ENCODE measurements at places on chromosomes 11 and 22.

DNA sequence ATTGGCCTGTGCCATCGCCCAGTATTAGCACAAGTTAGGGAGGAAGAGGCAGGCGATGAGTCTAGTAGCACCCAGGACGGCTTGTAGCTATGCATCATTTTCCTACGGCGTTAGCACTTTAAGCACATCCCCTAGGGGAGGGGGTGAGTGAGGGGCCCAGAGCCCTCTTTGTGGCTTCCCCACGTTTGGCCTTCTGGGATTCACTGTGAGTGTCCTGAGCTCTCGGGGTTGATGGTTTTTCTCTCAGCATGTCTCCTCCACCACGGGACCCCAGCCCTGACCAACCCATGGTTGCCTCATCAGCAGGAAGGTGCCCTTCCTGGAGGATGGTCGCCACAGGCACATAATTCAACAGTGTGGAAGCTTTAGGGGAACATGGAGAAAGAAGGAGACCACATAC, 4.3 kb downstream of the TMEM25 start:
- no peak for DNase-seq

DNA sequence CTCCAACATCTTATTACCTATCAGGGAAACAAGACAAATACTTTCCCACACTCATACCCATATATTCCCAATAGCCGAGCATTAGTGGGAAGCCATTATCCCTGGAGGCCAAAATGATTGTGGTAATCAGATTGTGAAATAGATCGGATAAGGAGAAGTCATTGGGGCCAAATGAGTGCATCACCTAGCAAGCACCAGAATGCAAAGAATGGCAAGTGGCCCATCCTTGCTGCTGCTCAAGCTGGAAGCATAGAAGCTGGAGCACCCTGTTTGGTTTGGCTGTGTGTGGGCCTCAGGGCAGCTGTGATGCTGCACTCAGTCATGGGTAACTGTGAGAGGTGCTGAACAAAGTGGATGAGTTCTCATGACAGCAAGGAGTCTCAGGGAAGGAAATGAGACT, 18.7 kb upstream of the DBX1 start:
- DNase-seq: no peak

GRCh38 chr11:61292356-61292755, 2.8 kb downstream of the VWCE start:
- DNase-seq: no peak

GRCh38 chr11:132334769-132335280, 964.4 kb downstream of the NTM start:
- DNase-seq: no peak

DNA sequence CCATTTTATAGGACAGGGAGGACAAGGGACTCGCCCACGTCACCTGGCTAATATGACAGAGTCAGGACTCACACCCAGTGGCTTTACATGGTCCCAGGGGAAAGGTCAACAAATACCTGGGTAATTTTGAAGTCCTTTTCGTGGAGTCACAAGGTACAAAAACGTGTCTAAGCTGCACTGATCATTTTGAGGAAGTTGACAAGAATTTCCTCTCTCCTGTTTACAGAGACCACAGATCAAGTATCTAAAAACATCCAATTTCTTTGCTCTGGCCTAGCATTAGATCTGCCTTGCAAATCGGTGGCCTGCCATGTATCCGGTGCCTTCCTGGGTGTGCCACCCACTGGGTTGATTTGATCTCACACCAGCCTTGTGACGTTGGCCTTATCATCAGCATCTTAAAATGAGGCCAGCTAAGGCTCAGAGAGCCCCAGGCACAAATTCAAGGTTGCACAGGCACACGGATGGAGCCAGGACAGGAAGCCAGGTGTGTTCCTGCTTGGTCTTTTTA, 17.6 kb downstream of the GDPD5 start:
- DNase-seq: peak; percentile 95

GRCh38 chr11:3021125-3021524, 29.0 kb upstream of the NAP1L4 start:
- DNase-seq: peak; percentile 62

DNA sequence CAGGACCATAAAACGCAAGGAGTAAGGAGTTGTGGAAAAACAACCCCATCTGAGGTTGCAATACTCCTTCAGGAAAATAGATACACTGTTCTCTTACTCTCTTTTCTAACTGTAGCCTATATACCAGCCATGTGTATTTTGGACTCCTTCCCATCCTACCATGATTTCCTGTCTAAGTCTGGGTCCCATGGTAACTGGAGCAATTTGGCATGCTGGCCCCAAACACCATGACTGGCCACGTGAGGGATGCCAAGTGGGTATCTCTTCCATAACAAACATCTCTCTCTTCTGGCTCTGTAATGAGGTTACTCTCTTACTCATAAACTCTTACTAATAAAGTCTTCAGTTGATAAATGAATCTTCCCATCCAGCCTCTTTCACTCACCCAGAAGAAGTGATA, 26.5 kb downstream of the ABTB2 start:
- DNase-seq: no peak

GRCh38 chr11:45154276-45154675, 7.8 kb downstream of the PRDM11 start:
- DNase-seq: no peak

- DNase-seq: no peak
Measured at GRCh38 chr11:77137421-77137820, 9.4 kb downstream of the MYO7A start.

DNA sequence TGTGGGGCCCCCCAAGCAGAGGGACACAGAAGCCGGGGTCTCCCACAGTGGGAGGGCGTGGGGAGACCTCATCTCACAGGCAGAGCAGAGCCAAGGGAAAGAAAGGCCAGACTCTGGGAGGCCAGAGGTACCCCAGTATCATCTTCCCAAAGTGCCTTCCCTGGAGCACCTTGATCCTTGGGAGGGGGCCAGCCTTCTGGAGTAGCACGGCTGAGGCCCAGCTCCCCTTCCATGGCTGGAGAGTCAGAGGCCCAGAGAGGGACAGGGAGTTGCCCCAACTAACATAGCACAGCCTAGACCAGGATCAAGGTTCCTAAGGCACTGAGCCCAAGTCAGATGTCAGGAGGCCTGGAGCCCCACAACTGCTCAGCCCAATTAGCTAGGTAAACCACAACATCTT, 50.6 kb downstream of the ELFN2 start:
- DNase-seq: no peak

GRCh38 chr11:74024261-74025029, 15.6 kb upstream of the UCP3 start:
- DNase-seq: no peak

DNA sequence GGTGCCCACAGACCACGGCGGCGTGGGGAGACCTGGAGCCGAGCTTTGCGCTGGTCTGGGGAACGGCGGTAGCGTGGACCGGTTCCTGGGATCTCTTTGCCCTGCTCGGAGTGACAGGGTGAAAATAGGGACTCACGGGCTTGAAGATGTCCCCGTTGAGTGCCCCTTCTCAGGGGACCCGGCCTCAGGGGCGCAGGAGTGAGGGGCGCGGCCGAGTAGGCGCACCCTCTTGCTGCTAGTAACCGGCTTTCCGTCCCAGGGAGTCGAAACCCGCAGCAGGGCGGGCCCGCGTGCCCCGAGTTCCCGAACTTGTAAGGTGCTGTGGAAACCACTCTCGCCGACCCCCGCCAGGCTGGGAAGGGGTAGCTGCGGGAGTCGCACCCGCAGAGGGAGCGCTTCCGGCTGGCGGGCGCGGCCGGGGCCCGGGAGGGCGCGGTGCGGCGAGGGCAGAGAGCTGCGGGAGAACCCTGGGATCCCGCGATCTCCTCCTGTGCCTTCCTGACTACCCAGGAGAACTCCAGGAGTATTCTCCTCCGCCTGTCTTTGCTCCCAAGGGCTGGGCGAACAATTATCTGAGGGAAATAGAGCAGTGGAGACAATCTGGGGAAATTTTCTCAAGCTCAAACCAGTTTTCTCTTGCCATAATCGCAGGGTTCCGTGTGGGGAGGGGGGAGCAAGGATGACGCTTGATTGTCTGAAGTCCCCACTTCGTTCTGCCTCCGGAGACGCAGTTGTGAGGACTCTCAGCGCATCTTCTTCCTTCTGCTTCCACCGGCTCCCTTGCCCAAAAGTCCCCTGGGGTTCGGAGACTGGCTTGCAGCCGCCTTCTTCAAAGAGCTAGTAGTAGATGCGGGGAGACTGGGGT, 666 bp downstream of the NELL1 start:
- no peak for DNase-seq

GRCh38 chr22:39110631-39111561, 13.9 kb downstream of the APOBEC3H start:
- no peak for DNase-seq

DNA sequence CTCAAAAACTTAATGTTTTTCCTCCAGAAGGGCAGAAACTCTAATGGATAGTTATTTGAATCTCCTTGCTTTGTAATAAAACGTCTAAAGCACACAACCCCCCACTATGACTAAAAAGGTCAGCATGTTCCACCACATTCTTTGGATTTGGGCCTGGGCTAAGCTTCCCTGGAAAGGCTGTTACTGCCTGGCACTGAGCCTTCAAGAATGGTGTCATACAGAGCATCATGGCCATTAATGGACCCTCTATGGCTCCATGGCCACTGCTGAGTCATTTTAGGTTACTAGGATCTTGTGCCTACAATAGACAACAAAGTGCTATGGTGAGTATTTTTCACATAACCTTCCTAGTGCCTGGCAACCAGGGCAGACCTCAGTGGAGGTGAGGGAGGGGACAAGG, 242.6 kb upstream of the FAT3 start:
- DNase-seq: no peak

- DNase-seq: no peak
Measured at GRCh38 chr11:104219096-104219495, 55.1 kb upstream of the PDGFD start.

DNA sequence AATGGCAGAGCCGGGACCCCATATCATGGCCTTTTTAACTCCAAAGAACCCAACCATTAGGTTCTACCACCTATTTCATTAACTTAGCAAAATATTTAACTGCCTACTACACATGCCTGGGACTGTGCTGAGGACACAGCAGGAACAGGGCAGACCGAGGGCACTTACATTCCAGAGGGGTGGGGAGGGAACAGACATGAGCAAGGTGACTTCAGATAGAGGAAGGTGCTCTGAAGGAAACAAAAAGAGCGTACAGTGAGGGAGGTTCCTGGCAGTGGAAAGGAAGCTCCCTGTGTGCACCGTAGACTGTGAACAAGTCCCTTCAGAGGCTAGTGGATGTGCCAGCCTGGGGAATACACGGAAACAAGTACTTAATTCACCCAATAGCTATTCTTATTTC, 82.8 kb downstream of the NAT10 start:
- DNase-seq: no peak

- DNase-seq: peak; percentile 24
Measured at GRCh38 chr11:60378354-60378753, at the start of gene MS4A7. Gene MS4A7, plus strand, starts transcription at chr11:60378532. Its CDS starts 4,610 bp downstream, at chr11:60383142.

- DNase-seq: no peak
Measured at GRCh38 chr11:123264431-123264780, 69.4 kb upstream of the CLMP start.

DNA sequence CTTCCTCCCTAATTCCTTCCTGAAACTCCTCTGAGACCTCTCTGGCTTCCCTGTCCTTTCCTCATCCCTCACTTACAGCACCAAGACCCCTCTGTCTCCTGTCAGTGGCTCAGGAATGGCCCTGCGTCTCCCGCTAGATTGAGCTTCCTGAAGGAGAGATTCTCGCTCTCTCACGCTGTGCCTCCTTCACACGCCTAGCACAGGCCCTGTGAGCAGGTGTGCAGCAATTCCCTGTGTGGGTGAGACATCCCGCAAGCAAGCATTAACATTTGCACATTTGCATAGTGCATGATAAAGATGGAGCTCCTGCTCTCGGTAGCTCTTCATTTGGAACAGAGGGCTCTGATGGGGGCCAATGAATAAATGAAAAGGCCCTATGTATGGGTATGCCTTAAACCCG, 159.8 kb downstream of the ADAMTS15 start:
- DNase-seq: no peak

DNA sequence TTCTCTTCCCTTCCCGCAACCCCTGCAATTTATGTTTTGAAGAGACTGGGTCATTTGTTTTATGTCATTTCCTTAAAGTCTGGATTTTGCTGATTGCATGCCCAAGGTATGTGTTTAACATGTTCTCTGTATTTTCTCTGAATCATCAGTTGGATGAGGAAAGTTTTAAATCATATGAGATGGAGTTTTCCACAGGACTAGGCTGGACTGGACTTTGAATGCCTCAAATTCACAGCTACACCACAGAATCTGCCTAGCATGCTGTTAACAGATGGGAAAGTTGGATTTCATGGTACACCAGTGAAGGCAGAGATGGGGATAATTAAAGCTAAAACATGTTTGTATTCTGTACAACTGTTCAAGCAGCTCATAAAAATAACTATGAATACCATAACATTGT, 62.6 kb downstream of the CWC15 start:
- DNase-seq: no peak

DNA sequence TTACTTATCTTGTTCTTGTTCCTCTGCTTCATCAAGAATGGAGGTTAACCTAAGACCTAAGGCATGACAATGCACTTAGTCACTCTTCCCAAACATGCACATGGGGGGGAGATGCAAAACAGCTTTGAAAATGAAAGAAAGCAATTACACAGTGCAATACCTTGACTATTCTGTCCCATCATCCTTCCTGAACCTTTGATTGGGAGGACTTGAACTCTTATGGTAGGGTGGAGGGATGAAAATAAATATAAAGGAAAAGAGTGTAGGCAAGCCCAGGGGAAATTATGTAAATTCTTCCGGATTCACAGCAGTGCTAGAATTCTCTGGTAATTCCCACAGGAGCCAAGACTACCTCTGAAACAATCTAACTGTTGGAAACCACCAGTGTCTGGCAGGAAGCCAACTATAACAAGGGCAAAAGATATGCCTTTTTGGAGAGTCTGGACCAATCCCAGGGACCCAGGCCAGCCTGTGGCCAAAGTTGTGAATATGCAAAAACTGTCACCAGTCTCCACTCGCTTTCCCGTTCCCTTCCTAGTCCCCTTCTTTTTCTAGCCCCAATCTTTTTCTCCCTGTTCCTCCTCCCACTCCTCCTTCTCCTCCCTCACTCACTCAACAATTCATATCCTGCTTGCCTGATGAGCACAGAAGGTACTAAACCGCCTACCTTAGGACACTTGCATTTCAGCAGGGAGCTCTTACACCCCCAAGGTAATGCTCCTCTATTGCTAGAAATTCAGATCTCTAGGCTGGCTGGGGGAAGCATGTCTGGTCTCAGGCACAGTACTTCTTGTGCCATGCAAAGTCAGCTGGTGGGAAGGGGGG, 2.5 kb upstream of the RCN1 start:
- no peak for DNase-seq

DNA sequence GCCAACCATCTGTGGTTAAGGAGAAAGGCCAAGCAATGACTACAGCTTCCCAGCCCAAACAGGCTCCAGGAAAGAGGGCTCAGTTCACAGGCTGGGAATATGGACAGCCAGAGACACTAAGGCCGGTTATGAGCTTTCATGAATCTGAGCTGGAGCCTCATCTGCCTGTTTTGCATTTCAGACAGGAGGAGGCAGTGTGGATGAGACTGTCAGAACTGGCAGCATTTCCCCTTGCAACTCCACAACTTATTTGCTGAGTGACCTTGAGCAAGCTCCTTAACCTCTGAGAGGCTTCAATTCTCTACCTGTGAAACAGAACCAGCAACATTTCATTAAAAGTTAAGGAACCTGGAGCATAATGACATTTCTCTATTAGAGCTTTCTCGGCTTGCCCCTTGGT, 264.0 kb downstream of the ETS1 start:
- peak; percentile 82 for DNase-seq
